Cardiac atrium fibroblast (primary cell): ENCODE measurements at places on chromosomes 7 and 10. TPM values are rescaled to one million over a fixed set of nuclear protein-coding genes. Genes with fewer than 3 reads are reported as not detected.

The BMS1 gene
- total RNA-seq = 9.0 and 12.8 TPM in 2 replicates

The TUBB8 gene
- not detected in 2 replicates for total RNA-seq

The HIBADH gene
- total RNA-seq = 47.1 and 56.9 TPM in 2 replicates

The PIP gene
- total RNA-seq = 0.32 and 2.9 TPM in 2 replicates

The TRIL gene
- 0.72 and 0.97 TPM in 2 replicates for total RNA-seq

The RAPGEF5 gene
- 10.5 and 42.4 TPM in 2 replicates for total RNA-seq

The NFKB2 gene
- 16.4 and 36.0 TPM in 2 replicates for total RNA-seq

The ODAD2 gene
- not detected in 2 replicates for total RNA-seq

The NAT16 gene
- not detected in 2 replicates for total RNA-seq

The SAMD9 gene
- 5.6 and 6.5 TPM in 2 replicates for total RNA-seq

The IMPDH1 gene
- total RNA-seq = 79.1 and 96.0 TPM in 2 replicates

The AHR gene
- 245 and 387 TPM in 2 replicates for total RNA-seq

The CCDC186 gene
- total RNA-seq = 6.1 and 10.4 TPM in 2 replicates

The SEMA3A gene
- total RNA-seq = 1.1 and 1.6 TPM in 2 replicates

The CASTOR2 gene
- total RNA-seq = 9.6 and 26.4 TPM in 2 replicates

The DDC gene
- total RNA-seq = not detected in 2 replicates

The CYP2C18 gene
- not detected in 2 replicates for total RNA-seq

The CCL26 gene
- not detected in 2 replicates for total RNA-seq

The DCLRE1A gene
- total RNA-seq = 0.54 and 3.2 TPM in 2 replicates

The PPP1R3A gene
- not detected in 2 replicates for total RNA-seq
